ENCODE measurements at places on chromosomes 2 and 18. TPM values are rescaled to one million over a fixed set of nuclear protein-coding genes. Genes with fewer than 3 reads are reported as not detected.

DNA sequence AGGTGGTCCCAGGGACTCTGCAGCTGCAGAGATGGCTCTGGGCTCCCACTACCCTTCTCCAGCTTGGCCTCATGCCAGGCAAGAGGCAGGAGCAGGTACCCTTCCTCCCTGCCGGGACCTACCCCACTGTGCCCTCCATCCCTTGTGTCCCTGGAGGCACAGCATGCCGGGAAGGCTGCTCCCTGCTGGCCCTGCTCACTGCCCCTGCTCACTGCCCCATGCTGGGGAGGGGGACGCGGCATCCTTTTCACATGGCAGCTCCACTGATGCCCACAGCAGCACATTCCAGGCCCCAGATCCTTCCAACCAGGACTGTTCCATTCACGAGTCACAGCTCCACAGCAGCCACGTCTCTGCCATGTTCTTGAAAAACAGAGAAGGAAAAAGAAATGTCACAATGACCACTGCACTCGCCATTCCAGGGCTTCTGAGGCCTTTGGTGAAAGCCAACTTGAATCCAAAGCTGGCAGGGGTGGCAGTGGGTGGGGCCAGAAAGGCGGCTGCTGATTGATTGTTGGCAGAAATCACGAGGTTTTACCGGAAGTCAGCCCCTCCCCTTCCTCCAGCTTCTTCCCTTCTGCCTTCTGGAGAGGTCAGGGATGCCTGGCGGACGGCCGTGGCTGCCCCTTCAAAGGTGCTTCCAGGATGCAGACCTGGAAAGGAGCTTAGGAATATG is 268.0 kb downstream of the CYP26B1 start:
- no peak for DNase-seq

DNA sequence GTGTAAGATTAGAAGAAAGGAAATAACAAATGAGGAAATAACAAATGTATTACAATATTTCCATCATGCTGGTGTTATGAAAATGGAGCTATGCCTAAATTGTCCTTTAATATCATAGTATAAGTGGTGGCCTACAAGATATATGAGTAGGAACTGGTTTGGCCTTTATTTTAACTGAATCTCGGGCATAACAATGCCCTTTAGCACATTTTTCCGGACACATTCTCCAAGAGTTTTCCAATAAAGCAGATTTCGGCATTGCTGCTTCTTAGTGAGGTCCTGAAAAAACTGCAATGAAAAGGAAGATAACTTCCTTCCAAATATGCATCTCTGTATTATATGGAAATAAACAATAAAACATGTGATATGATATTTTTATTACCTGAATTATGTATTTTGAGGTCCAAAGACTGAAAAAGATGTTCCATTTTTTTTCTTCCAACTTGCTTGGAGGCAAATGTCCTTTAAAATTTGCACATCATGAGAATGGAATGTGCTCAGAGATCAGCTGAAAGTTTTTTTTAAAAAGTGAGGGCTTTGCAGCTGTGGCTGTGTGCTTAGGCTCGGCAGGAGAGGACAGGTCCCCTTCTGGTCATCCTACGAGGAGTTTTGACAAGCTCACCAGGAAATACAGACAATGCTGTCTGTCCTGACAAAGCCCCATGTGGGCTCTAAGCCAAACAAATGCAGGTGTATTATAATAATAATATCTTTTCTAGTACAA is 132.3 kb upstream of the RND3 start:
- DNase-seq = no peak

PDE1A gene
- total RNA-seq = 27.8 TPM

FARP2 gene
- total RNA-seq = 68.8 TPM

DNA sequence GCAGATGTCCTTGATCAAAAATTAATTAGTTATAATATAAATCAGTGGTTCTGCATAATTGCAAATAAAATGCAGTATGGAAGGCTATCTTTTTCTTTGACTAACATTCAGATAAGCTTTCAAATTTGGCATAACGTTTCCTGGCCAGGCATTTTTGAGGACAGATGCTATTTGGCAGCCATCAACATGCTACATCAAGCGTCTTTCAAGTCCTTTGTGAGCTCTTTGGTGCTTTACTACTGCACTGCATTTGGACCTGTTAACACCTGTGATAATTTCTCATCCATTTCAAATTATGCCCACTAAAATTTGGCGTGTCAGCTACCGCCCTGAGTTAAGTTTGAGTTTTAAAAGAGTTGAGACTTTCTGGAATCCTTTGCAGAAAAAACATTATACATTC is 545.7 kb downstream of the STK39 start:
- no peak for DNase-seq

- DNase-seq = no peak
Measured at GRCh38 chr2:63856303-63856603, 14.6 kb downstream of the UGP2 start.

GRCh38 chr2:12107939-12108338 is 361.5 kb downstream of the LPIN1 start:
- peak; percentile 37 for DNase-seq

ST6GAL2 gene
- 28.3 TPM for total RNA-seq

GRCh38 chr2:15223887-15224286 is 337.2 kb downstream of the NBAS start:
- no peak for DNase-seq

HSBP1L1 gene
- 21.4 TPM for total RNA-seq

- no peak for DNase-seq
Measured at GRCh38 chr2:187390891-187391290, 57.2 kb downstream of the CALCRL start.

- DNase-seq = peak; percentile 37
Measured at GRCh38 chr2:188974164-188974563, at the start of gene COL3A1. Gene COL3A1, plus strand, starts transcription at chr2:188974373. Its CDS starts 117 bp downstream, at chr2:188974490.

SERPINB4 gene
- not detected for total RNA-seq

DNA sequence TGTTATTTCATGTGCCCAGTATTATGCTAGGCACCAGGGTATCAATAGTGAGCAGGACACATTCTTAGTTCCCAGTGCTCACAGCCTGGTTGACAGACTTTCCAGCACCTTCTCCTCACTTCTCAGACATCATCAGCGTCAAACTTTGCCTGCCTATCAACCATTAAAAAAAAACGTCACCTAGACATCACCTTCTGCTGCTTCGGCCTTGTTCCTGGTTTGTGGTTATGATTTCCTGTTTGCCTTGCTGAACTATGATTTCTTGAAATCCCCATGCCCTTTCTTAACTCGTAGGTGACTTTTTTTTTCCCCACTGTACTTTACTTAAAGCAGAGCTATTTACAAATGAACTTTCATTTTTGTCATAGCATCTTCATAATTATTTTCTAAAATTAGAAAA is 60.4 kb upstream of the NABP1 start:
- DNase-seq = no peak

- DNase-seq = no peak
Measured at GRCh38 chr2:173221132-173221695, 133.5 kb upstream of the CDCA7 start.

DNA sequence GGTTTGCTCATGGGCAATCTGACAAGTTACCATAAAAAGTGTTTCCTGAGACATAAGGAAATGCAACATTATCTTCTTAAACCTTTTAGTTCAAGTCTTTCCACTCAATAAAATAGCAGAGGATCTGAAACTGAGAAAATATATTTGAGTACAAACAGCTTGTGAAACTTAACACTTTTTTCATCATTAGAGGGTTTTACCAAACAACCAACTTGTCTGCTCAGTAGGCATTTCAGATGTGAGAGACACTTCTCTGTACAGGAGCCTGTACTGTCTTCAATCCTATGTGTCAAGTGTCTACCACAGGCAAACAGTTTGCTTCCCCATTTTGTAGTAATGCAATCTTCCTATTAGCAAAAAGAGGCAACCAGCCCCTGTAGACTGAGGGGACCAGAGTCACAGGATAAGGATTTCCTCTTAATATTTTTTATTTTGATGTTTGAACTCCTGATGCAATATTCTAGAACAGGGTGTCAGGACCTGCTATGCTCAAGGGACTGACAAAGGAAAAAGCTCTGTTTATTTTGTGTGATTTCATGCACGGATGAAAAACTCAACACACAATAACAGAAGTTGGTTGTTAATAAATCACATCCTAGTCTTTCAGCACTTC is 159.1 kb upstream of the LHCGR start:
- DNase-seq = no peak

CROCC2 gene
- total RNA-seq = 0.09 TPM

DNA sequence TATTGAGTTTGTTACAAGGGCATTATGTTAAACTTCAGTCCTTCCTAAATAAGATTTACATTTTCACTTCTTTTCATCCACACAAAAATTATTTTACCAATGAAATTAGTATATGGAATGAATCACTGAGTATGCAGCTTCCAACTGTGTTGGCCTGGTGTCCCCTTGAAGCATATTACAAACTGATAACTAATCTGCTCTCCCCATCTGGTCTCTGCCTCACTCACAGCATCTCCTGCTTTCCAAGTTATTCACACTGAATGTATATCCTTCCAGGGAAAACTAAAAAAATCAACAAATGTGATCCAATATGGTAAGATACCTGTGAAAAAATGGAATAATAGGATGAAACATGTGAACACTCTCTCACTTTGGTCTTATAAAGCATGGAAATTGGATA is 90.0 kb upstream of the NYAP2 start:
- DNase-seq = no peak

- DNase-seq = no peak
Measured at GRCh38 chr2:31694444-31694843, 113.7 kb upstream of the SRD5A2 start.

DNA sequence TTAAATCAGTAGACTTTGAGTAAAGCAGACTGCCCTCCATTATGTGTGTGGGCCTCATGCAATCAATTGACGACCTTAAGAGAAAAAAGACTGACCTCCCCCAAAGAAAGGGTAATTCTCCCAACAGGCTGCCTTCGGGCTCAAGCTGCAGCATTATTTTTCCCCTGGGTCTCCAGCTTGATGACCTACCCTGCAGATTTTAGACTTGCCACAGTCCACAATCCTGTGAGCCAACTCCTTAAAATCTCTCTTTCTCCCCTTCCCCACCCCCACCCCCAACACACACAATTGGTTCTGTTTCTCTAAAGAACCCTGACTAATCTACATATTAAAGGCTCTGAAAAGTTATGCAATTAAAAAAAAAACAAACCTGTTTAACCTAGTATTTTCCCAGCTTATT is 89.4 kb downstream of the RNF152 start:
- no peak for DNase-seq

- DNase-seq = no peak
Measured at GRCh38 chr18:34649080-34649479, 61.0 kb upstream of the DTNA start.

DNA sequence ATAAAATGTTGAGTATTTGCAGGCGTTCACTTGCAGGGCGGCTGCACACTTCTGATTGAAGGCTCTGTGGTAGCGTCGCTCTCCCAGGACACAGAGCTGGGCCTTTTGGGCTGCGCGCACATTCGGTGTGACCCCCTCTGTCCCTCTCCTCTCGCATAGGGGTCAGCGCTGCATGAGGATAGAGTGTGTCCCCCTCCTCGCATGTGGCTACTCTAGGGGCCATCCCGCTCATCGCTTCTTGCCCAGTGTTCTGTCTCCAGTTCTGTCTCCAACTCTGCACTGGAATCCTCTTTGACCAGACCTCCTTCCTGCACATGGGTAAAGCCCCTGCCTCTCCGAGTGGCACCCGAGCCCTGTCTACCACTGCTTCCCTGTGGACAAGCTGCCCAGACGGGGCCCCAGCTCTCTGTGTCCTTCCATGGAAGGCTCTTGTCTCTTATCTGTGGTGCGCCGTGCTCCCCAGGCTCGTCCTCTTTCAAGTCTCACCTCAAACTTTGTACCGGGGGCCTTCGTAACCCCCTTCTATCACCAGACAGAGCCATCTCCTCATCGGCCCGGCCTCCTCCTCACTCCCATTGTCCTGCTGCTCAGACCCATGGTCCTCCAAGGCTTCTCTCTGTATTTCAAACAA is 278.0 kb upstream of the HDAC4 start:
- DNase-seq = no peak

KANSL3 gene
- total RNA-seq = 38.7 TPM

DUSP2 gene
- total RNA-seq = 11.3 TPM

DNA sequence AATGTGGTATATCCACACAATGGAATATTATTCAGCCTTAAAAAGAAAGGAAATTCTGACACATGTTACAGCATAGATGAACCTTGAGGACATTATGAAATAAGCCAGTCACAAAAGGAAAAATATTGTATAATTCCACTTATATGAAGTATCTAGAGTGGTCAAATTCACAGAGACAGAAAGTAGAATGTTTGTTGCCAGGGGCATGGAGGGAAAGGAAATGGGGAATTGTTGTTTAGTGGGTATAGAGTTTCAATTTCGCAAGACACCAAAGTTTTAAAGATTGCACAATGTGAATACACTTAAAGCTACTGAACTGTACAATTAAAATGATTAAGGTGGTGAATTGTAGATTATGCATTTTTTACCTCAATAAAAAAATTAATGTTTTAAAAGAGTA is 92.9 kb downstream of the TXNL1 start:
- DNase-seq = no peak

DNA sequence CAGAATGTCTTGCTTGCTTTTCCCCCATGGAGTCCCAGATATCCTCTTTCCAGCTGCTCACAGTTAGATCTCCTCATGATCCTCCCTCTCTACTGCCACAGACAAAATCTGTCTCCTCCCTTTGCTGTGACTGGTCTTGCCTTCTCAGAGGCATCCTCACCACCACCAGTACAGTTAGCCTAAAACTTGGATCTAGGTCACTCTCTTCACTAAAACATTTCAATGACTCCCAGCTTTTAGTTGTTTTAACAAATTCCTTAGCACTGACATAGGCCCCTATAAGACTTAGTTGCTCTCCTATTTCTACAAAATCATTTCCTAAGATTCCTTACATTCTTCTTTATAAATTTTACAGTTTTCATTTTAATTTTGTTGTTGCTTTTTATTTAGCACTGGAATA is 734.2 kb upstream of the CHAC2 start:
- DNase-seq = no peak

DNA sequence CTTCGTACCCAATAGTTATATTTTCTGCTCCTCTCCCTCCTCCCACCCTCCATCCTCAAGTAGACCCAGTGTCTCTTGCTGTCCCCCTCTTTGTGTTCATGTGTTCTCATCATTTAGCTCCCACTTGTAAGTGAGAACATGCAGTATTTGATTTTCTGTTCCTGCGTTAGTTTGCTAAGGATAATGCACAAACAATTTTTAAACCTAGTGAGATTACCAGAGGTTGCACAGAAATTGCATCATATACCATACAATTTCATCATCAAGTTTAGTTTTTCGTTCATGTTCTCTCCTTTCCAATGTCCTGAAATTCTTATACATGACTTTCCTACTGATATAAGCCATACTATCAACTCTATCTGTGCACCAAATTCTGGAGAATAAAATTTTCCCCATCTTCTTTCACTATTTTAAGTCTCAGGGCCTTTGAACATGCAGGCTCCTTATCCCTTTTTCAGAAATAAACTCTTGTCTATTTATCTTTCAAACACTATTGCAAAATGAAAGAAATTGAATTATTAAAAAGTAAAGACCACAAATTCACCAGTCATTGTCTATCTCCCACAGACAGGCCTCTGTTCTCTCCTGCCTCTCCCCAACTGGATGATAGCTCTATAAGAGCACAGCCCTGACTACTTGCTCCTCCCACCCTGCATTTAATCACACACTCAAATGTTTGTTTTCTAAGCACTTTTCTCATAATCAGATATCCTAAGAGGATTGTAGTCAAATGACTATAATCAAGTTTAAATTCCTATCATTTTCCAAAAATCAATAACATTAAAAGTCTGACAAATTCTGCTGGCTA is 27.2 kb upstream of the B4GALT6 start:
- DNase-seq = no peak
